Stimulated activated CD8-positive, alpha-beta memory T cell treated with anti-CD3 and anti-CD28 coated beads, Interleukin-4, amount 100 ng/mL, for 24 hours (primary cell): ENCODE measurements at places on chromosomes 2 and 18.

DNA sequence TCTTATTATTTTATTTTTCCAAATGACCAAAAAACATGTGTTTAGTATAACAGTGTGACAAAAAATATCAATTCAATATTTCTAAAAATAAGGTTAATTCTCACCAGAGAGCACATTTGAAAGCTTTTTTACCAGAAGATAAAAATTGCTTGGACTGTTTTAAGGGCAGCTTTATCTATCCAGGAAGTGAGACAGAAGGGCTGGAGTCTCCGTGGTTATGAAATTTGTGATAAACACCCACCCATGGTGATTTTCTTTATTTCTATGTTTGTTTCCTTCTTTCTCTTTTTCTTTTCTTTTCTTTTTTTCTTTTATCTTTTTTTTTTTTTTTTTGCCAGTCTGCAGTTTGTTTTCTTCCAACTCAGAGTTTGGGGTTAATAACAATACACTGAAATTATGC is 298.5 kb downstream of the PIEZO2 start:
- no peak for DNase-seq

- no peak for DNase-seq
Measured at GRCh38 chr18:12014521-12015415, 33.5 kb downstream of the IMPA2 start.

DNA sequence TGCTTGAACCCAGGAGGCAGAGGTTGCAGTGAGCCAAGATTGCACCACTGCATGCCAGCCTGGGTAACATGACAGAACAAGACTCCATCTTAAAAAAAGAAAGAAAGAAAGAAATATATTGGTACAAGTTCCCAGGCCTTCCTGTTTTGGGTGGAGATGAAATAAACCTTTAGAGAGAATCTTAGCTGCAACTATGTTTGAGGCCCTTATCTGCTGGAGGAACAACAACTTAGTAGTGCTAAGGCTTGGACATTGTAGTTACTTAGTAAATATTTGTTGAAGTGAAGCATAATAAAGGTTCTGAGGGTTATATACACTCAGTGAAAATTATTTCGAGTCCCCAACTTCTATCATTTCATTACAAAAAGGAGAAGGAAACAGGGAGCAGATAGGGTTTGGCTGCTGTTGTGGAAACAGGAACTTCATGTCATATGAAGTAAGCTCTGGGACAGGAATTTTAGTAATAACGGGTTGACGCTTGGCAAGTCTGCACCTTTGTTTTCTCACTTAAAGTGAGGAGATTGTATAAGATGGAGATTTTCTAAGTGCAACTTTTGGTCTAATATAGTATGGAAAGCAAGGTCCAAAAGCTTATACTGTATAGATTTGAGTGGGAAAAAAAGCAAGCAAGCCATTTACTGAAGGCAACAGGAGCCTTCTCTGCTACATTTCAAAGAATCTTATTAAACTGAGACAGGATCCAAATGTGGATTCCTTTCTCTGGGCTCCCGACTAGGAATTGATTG is 40.0 kb upstream of the AGPS start:
- no peak for DNase-seq

- DNase-seq, result no peak
Measured at GRCh38 chr2:10410001-10410822, 37.9 kb downstream of the ODC1 start.

GRCh38 chr2:16666449-16666801 is 791 bp upstream of the CYRIA start:
- no peak for DNase-seq

GRCh38 chr2:121005453-121005852 is 269.8 kb downstream of the GLI2 start:
- no peak for DNase-seq

- peak; percentile 56 for DNase-seq
Measured at GRCh38 chr18:48928787-48929186, 22.0 kb downstream of the SMAD7 start.

- DNase-seq, result no peak
Measured at GRCh38 chr2:85441864-85442263, 23.4 kb downstream of the SH2D6 start.

DNA sequence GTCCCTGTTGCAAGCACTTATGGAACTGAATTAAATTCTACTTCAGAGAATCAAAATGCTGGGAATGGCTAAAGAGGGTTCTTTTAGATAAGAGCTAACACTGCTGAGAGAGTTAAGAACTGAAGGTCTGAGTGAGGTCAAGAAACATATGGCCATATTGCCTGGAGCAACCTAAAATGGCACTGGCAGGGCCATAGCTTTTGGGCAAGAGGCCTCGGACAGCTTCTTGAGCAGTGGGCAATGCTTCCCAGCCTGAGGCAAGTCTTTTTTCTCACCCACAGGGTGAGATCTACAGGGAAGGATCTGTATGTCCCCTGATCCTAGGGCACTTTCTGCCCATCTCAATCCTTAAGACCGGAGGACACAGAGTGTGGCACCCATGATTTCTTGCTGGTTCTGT is 244.6 kb upstream of the NT5C1B start:
- DNase-seq, result no peak

DNA sequence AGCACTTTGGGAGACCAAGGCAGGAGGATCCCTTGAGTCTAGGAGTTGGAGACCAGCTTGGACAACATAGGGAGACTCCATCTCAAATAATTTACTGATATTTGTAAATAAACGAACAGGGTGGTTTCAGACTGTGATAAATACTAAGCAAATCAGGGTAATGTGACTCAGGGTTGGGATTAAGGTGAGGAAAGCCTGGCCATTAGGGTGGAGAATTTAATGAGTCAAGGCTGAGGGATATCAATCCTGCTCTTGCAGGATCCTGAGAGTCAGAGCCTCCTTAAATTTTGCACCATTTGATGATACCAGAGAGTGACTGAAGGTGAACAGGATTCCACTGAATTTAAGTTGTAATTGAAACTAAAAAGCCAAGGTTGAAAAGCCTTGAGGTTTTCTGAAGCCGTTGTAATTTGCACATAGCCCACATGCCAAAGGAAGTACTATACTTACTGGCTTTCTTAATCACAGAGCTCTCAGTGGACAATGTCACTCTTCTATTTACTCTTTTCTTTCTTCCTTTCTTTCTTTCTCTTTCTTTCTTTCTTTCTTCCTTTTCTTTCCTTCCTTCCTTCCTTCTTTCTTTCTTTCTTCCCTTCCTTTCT is 28.6 kb upstream of the AP1S3 start:
- no peak for DNase-seq

- no peak for DNase-seq
Measured at GRCh38 chr2:134590679-134591078, 128.1 kb downstream of the TMEM163 start.

- DNase-seq, result no peak
Measured at GRCh38 chr2:100673115-100673514, 110.3 kb downstream of the PDCL3 start.
